ENCODE measurements at places on chromosomes 6 and 20. TPM values are rescaled to one million over a fixed set of nuclear protein-coding genes. Genes with fewer than 3 reads are reported as not detected.
A peak's percentile ranks its signal among the peaks of the same experiment; 100 is the strongest.

GRCh38 chr6:157291356-157291755 lies 32.0 kb downstream of the TMEM242 start:
- no peak for DNase-seq

GRCh38 chr6:30044630-30045029 lies 16.4 kb upstream of the POLR1H start:
- no peak for DNase-seq

GRCh38 chr6:33621711-33622388 lies 728 bp downstream of the ITPR3 start:
- peak; percentile 75 for DNase-seq

Gene FUCA2
- total RNA-seq, result 38.6 TPM

Gene ZKSCAN4
- 4.0 TPM for total RNA-seq

Gene SLC32A1
- not detected for total RNA-seq

Gene SPINT4
- not detected for total RNA-seq

Gene FOXF2
- total RNA-seq, result not detected

Gene CNR1
- total RNA-seq, result 0.59 TPM

Gene RAD21L1
- not detected for total RNA-seq

DNA sequence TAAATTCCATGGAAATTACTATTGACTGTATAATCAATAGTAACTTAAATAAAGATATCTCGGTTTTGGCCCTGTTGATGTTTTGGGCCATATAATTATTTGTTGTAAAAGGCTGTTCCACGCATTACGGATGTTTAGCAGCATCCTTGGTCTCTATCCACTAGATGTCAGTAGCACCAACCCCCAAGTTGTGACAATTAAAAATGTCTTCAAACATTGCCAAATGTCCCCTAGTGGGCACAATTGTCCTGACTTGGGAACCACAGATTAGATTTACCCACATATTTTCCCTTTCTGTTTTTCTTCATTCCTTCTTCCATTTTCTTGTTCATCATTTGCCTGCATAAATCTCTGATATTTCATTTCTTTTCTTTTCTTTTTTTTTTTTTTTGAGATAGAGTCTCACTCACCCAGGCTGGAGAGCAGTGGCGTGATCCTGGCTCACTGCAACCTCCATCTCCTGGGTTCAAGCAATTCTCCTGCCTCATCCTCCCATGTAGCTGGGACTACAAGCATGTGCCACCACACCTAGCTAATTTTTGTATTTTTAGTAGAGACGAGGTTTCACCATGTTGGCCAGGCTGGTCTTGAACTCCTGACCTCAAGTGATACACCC lies 13.6 kb upstream of the WFDC8 start:
- DNase-seq, result no peak

- DNase-seq, result no peak
These were observed 195.7 kb downstream of the TASP1 start for GRCh38 chr20:13442986-13443385.

DNA sequence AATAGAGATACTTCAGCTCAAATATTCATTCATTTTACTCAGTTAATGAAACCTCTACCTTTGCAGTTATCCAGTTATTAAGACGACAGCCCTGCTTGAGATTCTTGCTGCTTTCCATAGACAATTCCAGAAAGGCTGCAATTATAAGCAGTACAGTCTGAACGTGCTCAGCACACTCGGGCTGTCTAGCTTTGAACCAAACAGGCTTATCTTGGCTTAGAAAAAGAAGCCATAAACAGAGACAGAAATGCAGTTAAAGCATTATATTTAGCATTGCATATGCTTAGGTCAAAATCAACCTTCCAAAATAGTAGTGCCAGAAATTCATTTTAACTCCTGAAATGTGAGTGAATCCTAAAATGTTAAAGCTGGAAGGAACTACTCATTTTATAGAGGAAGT lies 204.1 kb upstream of the KCNQ5 start:
- DNase-seq, result no peak

DNA sequence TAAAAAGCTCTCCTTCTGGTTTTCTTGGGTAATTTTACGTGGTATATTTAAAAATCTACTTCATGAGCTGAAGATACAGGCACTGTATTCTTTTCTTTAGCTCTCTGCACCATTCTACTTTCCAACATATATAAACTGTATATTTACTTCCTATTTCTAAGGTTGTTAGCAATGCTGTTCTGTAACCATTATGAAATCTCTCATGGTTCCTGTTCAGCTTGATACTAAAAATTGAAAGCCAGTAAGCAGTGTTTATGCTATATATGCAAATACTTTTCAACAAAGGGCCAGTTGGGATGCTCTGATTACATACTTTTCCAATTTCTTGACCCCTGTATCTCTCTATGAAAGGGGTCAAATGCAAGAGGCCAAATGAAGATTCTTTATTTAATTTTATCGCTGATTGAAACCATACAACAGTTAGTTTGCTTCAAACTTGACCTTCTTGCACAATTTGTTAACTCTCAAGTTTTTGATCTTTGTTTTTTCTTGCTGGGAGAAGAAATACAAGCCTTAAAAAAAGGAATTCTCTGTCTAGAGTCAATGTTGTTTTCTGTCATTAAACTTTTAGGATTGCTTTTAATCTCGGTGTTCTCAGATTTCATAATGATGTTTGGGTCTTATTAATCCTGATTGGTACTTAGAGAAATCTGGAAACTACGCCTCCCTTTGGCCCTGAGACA lies 223.2 kb downstream of the PRL start:
- no peak for DNase-seq

DNA sequence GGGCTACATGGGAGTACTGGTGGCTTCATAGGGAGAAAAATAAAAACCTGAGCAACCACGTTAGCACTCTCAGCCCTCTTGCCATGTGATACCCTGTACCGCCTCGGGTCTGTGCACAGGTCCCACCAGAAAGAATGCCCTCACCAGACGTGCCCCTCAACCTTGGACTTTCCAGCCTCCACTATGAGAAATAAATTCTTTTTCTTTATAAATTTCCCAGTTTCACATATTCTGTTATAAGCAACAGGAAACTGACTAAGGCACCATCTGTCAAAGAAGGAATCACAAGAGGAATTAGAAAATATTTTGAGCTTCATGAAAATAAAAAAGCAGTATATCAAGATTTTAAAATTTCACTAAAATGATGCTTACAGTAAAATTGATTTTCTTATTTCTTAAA lies 168.4 kb upstream of the BMP5 start:
- DNase-seq, result no peak

GRCh38 chr6:155936551-155936950 lies 480.9 kb upstream of the NOX3 start:
- no peak for DNase-seq

Gene GNRH2
- not detected for total RNA-seq

Gene EHMT2
- total RNA-seq, result 20.0 TPM

DNA sequence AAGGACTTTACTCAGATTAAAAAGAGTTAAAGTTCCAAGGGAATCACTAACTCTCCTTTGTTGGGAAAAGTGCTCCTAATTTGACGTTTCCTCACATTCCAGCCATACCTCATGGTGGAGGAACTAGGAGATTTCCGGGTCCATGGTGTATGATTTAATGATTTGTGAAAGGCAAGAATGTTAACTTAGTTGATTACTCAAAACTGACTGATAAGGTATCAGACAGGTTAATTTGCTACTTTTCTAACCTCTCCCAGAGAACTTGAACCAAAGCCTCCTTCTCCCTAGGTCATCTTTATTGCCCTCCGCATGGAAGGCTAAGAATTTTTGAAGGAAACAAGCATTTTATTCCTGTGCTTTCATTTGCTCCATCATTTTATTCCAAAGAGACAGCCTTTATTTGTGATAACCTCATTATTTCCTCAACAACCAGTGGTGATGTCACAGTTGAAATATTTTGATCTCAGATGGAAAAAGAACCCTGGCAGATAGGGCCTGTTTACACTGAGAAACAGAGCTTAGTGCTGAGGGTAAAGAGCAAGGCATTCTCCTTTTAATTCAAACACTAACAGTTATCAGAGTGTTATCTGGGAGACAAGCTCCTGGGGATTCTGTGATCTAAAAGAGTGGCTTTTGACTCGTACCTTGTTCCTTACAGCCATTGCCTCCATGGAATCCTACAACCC lies 57.4 kb upstream of the BMP2 start:
- DNase-seq, result no peak

GRCh38 chr6:1821513-1822183 lies 211.9 kb downstream of the FOXC1 start:
- no peak for DNase-seq
